ENCODE measurements at places on chromosomes 1 and 21. TPM values are rescaled to one million over a fixed set of nuclear protein-coding genes. Genes with fewer than 3 reads are reported as not detected.

The FBXO42 gene
- total RNA-seq = 8.8 TPM

The ADORA3 gene
- total RNA-seq = not detected

The TMEM61 gene
- 0.33 TPM for total RNA-seq

The MIXL1 gene
- total RNA-seq = 0.05 TPM

The HORMAD1 gene
- total RNA-seq = 5.7 TPM

The FTCD gene
- 0.12 TPM for total RNA-seq

The METTL13 gene
- 47.4 TPM for total RNA-seq

The PODN gene
- total RNA-seq = not detected
